Fibroblast of upper back skin (primary cell): ENCODE measurements at places on chromosomes 2 and 18.

DNA sequence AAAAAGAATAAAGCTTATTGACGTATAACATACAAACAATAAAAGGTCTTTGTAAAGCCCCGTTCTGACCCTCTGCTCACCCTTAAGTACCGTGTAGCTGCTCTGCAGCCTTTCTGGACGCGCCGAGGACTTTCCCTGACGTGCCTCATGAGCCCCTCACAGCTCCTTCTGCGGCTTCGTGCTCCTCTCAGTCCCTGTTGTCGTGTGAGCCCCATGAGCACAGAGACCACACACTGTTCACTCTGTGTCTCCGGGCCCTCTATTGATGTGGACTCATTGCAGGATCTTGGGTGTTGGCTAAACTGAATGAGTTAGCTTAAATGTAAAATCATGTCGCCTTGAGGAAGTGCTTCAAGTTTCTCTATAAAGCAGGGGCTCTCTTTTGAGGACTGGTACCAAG lies 43.6 kb upstream of the INHBB start:
- no peak for DNase-seq

DNA sequence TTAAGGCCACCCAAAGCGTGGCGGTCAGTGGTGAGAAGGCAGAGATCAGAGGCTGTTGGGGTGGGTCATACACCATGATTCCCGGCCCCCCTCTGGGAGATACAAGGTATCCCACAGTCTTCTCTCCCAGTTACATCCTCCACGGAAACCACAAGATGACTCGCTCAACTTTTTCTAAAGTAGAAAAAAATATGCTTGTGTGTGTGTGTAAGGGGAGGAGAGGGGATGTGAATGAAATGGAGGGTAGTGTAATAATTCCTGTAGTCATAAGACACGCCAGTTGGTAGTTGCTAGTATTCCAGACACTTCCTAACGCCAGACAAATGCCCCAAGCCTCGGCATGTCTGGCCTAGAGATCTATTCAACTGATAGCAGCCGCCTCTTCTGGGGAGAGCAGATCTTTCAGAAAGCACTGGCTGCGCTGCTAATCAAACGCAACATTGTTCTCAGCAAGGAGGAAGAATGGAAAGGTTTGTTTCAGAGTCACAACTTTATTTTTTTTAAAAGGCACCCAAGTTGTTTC lies 143.5 kb downstream of the TGIF1 start:
- DNase-seq, result peak; percentile 90

DNA sequence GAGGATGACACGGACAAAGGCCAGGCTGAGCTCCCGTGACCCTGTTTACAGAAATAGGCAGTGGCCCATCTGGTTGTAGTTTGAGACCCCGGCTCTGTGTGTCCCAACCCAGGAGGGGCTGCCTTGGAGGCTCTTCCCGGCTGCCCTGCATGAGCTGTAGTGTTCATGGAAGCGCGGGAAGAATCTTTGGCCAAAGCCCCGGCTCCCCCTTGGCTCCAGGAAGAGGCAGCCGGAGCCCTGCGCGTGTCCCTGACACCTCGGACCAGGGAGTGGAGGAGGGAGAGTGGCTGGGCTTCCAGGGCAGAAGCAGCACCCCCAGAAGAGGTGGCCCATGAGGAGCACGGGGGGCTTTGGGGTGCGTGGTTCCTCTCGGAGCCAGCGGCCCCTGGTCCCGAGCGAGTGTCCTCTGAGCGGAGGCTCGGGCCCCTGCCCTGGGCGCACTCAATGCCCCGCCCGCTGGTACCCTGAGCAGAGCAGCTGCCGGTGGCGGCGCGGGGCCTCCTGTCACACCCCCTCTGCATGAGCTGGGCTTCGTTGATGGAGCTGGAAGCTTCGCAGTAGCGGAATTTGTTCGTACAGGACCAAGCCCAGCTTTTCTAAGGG lies 21.7 kb downstream of the GPR35 start:
- no peak for DNase-seq

GRCh38 chr2:170533156-170533555 lies 182.0 kb upstream of the SP5 start:
- no peak for DNase-seq
